ENCODE measurements at places on chromosomes 2 and 18.
A peak's percentile ranks its signal among the peaks of the same experiment; 100 is the strongest.

GRCh38 chr2:236523249-236523648, 46.4 kb upstream of the ACKR3 start:
- DNase-seq = no peak

DNA sequence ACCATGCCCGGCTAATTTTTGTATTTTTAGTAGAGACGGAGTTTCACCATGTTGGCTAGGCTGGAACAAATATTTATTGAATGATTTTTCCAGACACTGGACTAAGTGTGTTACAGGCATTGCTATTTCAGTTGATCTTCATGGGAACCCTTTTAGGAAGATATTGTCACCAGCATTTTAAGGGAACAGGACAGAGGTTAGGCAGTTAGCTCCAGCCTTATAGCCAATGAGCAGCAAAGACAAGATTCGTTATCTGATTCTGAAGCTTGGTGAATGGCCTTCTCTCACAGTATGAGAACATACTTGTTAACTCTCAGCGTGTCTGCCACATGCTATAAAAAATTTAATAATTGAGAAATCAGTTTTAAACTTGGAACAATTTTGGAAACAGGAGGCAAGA, 73.4 kb downstream of the SOCS6 start:
- DNase-seq = no peak

- DNase-seq = peak; percentile 10
Measured at GRCh38 chr2:172288603-172289002, 138.8 kb upstream of the ITGA6 start.

DNA sequence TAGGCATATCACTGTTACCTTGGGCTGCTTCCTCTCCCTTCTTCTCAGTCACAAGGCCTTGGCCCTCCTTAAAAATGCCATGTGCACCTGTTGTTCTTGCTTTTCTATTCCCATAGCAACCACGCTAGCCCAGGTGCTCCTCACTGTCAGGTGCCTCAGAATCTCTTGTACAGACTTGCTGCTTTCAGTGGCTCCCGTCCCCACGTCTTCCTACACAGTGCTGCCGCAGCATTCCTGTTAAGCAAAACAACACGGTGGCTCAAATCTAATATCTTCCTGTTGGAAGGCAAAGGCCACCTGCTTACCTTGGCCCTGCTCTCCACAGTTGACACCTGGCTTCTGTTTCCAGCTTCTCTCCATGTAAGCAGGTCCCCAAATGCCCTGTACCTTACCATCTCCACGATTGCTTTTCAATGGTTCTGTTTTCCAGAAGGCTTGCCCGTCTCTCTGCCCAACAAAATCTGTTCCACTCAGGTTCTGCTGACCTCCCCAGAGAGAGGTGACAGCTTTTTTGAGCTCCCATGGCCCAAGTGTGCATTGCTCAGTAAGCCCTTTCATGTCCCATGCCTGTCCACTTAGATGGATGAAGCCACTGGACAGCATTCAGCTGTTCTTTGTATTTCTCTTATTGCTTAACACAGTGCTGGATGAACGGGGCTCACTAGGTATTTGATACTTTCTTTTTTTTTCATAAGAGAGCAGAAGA, 240.4 kb downstream of the PRKCE start:
- no peak for DNase-seq

GRCh38 chr2:31606509-31606908, 25.8 kb upstream of the SRD5A2 start:
- no peak for DNase-seq

- no peak for DNase-seq
Measured at GRCh38 chr2:23563673-23564614, 179.0 kb downstream of the KLHL29 start.
